ENCODE measurements at places on chromosomes 3 and 15. TPM values are rescaled to one million over a fixed set of nuclear protein-coding genes. Genes with fewer than 3 reads are reported as not detected.

PATL2 gene
- total RNA-seq, result 0.19 TPM

C3orf70 gene
- 0.05 TPM for total RNA-seq

DLEC1 gene
- not detected for total RNA-seq

IL17RE gene
- 0.68 TPM for total RNA-seq

ABHD17C gene
- 5.1 TPM for total RNA-seq

PLOD2 gene
- total RNA-seq, result 71.0 TPM

LRRIQ4 gene
- total RNA-seq, result not detected

C3orf22 gene
- not detected for total RNA-seq

TMEM212 gene
- not detected for total RNA-seq

LYSMD4 gene
- 20.8 TPM for total RNA-seq

- no peak for DNase-seq
These were observed 414.2 kb downstream of the CNTN4 start for GRCh38 chr3:2512881-2513280.

GRCh38 chr15:89119489-89120478, 31.5 kb downstream of the ABHD2 start:
- DNase-seq, result no peak

- DNase-seq, result no peak
These were observed 121.4 kb downstream of the LMLN start for GRCh38 chr3:198081421-198081844.

DNA sequence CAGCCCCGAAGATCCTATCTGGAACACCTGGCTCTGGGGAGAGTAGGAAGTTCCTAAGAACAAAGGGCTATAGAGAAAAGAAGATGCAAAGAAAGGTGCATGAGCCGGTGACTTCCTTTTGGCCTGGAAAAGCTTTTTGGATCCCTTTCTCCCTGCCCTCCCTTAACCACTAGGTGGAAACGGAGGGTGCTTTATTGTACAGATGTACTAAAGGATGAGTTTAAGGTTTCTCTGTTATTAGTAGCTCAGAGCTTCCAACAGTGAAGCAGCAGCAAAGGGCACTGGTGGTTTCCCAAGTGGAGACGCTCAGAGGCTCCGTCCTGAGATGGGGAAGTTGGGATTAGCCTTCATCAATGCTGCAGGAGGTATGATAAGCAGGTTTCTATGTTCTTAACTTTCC, 5.9 kb upstream of the ADGRG7 start:
- peak; percentile 42 for DNase-seq

DNA sequence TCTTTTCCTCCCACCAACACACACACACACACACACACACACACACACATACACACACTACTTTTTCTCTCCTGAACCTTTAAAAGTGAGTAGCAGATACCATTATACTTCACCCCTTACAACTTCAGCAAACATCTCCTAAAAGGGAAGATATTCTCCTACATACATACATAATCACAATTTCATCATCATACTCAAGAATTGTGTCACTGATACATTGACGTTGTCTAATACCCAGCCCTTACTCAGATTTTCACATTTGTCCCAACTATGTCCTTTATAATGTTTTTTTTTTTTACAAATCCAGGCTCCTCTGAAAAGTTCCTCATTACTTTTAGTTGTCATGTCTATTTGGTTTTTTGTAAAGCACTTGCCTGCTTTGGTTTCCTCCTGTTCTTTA, 18.5 kb downstream of the ABHD6 start:
- no peak for DNase-seq

DNA sequence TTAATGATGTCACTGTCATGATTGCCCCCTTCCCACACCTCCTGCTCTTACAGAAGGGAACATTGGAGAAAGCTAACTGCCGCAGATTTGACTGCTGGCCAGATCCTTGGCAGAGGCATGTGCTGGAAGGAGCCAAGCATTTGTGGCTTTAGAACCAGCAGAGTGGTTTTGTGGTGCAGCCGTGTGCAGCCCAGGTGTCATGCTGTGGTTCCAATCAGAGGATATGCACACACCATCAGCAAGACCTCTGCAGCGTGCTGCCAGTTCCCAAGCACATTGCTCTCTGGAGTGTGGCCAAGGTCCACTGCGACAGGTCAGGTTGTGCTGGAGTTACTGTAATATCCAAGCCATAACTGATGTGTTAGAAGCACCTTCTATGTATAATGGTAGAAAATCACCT, 61.6 kb downstream of the OTOL1 start:
- DNase-seq, result peak; percentile 78

GRCh38 chr15:71596672-71597071, 213.7 kb upstream of the NR2E3 start:
- DNase-seq, result peak; percentile 30

- DNase-seq, result no peak
These were observed 76.3 kb downstream of the KLHL25 start for GRCh38 chr15:85718271-85718971.

GRCh38 chr3:172279191-172279640, 169.0 kb downstream of the GHSR start:
- DNase-seq, result no peak

DNA sequence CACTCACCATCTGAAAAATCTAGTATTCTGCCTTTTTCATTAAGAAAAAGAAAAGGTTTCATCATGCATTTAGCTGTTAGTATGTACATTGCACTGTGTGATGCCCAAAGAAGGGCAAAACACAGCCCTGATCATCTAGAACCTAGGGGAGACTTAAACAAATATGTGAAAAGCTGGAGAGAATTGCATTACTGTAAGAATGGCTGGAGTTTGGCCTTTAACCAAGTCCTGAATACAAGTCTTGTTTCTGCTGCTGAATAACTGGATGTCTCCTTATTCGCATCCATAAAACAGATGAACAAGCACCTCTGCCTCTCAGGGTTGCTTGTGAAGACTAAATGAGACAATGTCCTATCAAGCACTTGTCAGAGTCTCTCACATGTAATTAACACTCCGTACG, 233.4 kb upstream of the LRTM1 start:
- DNase-seq, result no peak

DNA sequence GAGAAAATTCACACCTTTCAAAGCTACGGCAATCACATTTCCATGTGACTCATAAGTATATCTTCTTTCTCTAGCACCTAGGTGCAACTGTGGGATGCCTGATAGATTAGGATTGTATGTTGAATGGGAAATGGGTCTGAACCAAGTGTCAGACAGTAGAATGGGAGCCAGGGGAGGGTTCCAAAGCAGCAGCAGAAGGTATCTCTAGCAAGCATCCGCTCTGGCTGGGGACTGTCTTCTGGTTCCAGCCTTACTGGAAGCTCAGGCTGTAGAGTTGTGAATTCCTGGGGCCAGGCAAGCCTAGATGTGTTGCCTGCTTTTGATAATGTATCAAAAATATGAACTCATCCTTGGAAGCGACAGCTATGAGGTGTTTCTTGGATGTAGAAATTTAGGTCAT, 2.1 kb upstream of the CHL1 start:
- no peak for DNase-seq

- DNase-seq, result no peak
These were observed 22.6 kb downstream of the FAM174B start for GRCh38 chr15:92633001-92633400.

- no peak for DNase-seq
These were observed 258.5 kb downstream of the ROBO2 start for GRCh38 chr3:77298417-77298816.

- no peak for DNase-seq
These were observed 38.8 kb upstream of the BCL2L10 start for GRCh38 chr15:52151353-52151752.

GRCh38 chr15:78507831-78508160, 419 bp downstream of the HYKK start:
- no peak for DNase-seq

GRCh38 chr15:96460106-96460505, 129.6 kb downstream of the NR2F2 start:
- DNase-seq, result no peak

- DNase-seq, result no peak
These were observed 201.0 kb upstream of the WNT5A start for GRCh38 chr3:55688154-55688553.

All from myocyte (in vitro differentiated cells).